ENCODE measurements at places on chromosomes 13 and 19.

DNA sequence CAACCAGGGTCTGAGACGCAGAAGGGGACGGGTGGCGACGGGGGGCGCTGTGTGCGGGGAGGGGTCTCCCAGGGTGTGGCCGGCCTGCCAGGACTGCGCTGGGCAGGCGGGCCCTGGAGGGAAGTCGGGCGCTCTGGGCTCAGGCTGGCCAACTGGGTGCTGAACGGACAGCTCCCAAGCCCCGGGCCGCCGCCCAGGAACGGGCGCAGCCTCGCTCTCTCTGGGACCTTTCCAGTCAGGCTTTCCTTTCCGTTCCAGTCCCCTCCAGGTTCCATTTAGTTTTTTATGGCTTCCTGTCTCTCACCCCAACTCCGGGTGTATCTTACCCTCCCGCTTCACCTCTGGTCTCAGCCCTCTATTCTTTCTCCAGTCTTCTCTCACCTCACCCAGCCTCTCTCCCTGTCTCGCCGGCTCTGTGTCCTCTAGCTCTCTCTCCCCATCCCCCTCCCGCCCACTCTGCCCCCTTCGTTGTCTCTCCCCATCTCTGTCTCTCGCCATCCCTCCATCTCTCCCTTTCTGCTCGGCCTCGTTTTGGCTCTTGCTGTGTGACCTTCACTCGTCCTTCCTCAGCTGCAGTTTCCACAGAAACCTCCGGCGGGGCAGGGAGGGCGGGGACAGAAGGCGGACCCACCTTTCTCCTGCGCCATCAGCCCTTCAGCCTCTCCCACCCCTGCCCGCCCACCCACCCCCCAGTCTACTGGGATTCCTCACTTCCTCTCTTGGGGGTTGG lies 3.3 kb upstream of the ATP1A3 start:
- peak; percentile 89 for DNase-seq

DNA sequence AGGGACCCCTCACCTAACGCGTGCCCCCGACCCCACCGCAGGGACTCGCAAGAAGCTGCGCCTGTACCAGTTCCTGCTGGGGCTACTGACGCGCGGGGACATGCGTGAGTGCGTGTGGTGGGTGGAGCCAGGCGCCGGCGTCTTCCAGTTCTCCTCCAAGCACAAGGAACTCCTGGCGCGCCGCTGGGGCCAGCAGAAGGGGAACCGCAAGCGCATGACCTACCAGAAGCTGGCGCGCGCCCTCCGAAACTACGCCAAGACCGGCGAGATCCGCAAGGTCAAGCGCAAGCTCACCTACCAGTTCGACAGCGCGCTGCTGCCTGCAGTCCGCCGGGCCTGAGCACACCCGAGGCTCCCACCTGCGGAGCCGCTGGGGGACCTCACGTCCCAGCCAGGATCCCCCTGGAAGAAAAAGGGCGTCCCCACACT lies 4.7 kb upstream of the MYBPC2 start:
- peak; percentile 81 for DNase-seq

- no peak for DNase-seq
Measured at GRCh38 chr19:49213791-49214190, 56.2 kb downstream of the TRPM4 start.

DNA sequence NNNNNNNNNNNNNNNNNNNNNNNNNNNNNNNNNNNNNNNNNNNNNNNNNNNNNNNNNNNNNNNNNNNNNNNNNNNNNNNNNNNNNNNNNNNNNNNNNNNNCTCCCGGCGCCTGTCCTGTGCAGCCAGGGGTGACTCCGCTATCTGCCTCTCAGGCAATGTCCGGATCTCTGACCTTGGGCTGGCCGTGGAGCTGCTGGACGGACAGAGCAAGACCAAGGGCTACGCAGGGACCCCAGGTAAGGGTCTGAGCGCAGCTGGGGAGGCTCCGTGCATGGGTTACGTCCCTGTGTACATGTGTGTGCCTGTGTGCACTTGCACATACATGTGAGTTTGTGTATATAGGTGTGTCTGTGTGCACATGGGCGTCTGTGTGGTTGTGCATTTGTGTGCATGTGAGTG lies 36.1 kb upstream of the TMEM255B start:
- no peak for DNase-seq

- no peak for DNase-seq
Measured at GRCh38 chr13:67474115-67474514, 244.0 kb upstream of the PCDH9 start.

DNA sequence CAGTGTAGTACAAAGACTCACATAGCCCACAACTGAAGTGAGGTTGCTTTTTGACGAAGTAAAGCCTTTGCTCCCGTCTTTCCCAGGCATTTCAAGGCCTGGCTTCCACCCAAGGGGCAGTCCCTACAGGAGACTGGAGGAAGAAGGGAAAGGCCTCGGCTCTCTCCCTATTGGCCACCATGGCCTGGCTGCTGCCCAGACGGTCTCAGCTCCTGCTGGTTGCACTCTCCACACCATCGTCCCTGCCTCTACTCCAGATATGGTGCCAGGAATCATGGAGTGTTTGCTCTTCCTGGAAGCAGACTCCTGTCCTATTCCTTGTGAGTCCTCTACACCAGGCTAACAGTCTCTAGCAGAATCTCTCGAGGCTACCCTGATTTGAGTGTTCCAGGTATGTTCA lies 124.1 kb upstream of the UQCRFS1 start:
- peak; percentile 0 for DNase-seq

- DNase-seq: no peak
Measured at GRCh38 chr13:44120849-44121755, 241.4 kb downstream of the LACC1 start.

DNA sequence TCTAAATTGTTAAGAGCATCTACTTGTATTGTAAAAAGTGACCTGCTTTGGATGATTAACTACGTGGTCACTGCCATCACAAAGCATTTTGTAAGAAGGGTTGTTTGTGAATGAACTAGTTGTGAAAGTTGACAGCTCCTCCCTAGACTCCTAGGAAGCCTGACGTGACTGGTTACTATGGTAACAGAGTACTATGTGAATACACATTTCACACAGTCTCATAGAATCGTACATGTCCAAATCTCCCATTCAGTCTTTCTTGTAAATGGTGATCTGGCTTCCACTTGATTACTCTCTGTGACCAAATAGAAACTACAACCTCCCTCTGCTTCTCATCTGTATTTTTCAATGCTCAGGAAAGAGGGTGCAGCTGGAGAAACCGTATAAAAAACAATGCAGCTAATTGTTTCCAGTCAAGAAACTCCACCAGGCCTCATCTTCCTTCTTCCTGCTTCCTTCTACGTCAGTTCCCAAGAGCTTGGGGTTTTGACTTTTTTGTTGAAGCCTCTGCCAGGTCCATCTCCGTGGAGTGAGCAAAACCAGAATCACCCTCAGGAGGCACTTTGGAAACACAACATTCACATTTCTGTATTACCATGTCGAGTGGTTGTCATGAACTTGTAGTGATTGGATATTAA lies 83.4 kb downstream of the GPC6 start:
- no peak for DNase-seq

GRCh38 chr13:49213997-49214916 lies 5.9 kb upstream of the MLNR start:
- DNase-seq: no peak

DNA sequence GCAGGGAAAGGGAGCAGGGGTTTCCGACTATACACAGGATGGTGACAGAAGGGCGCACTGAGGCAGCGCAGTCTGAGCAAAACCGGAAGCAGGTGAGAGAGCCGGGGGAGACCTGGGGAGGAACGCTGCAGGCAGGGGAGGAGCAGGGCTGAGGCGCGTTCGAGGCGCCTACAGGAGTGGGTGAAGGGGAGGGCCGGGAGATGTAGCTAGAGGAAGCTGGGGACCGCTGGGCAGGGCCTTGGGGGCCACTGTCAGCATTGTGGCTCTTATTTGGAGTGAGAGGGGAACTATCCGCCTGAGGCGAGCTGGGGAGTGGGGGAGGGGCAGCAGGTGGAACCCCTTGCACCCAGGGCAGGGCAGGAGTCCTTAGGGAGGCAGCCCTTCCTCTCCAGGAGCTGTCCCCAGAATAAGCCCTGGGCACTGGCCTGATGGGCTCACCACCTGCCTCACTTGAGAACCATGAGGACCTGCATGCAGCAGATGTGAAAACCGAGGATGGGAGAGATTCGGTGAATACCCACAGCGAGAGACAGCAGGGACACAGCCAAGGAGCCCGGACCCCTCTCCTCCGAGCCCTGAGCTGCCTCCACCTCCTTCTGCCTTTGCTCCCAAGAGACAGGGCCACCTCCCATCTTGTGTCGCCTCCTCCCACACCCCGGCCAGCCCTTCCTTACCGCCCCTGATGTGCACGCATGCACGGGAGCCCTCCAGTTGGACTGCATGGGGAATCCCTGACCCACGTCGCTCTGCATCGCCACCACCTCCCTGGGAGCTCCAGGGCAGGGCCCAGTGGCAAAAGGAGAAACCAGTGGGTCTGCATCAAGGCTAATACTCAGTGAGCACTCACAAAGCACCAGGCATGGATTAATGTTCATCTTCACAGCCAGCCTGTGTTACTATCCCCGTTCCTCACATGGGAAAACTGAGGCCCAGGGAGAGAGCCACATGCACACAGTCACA lies 10.3 kb downstream of the AKT2 start:
- no peak for DNase-seq

DNA sequence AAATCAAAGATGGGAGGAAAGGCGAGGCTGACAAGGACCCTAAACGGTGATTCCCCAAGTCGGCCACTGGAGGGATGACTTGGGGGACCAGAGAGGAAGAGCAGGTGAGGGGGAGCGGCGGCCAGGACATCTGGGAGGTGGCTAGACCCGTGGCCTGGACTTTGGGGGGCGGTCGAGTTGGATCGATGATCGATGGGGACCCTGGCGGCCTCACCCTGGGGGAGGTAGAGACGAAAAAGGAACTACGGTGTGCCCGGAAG lies 7.7 kb upstream of the CIRBP start:
- DNase-seq: no peak

- peak; percentile 51 for DNase-seq
Measured at GRCh38 chr13:94481941-94482340, 2.5 kb upstream of the DCT start.

GRCh38 chr19:48516536-48516935 lies 4.9 kb upstream of the LMTK3 start:
- DNase-seq: no peak

- no peak for DNase-seq
Measured at GRCh38 chr13:97948041-97948440, 5.4 kb upstream of the IPO5 start.

GRCh38 chr13:68736961-68737360 lies 1370.7 kb upstream of the ATXN8OS start:
- no peak for DNase-seq

GRCh38 chr13:97627566-97627965 lies 193.6 kb downstream of the RAP2A start:
- peak; percentile 74 for DNase-seq

GRCh38 chr13:46659413-46660065 lies 106.6 kb downstream of the LRCH1 start:
- no peak for DNase-seq

DNA sequence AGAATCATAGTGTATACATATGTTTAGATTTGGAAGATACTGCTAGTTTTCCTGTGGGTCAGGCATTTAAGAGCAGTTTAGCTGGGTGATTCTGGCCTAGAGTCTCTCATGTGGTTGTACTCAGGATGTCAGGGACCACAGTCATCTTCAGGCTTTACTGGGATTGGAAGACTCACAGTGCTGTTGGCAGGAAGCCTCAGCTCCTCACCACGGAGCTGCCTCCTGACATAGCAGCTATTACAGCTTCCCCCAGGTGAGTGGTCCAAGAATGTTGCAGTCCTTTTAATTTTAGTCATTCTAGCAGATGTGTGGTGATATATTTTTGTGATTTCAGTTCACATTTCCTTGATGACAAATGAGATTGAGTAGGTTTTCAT lies 16.9 kb upstream of the GPR18 start:
- DNase-seq: peak; percentile 33

- DNase-seq: no peak
Measured at GRCh38 chr13:50609011-50609410, 234.5 kb downstream of the DLEU7 start.

- no peak for DNase-seq
Measured at GRCh38 chr13:35694549-35695447, 218.3 kb upstream of the MAB21L1 start.
